Panc1 (cell line): ENCODE measurements at places on chromosomes 3 and 15.
A peak's percentile ranks its signal among the peaks of the same experiment; 100 is the strongest.

- no peak for DNase-seq
These were observed 10.3 kb downstream of the GK5 start for GRCh38 chr3:142215106-142215505.

DNA sequence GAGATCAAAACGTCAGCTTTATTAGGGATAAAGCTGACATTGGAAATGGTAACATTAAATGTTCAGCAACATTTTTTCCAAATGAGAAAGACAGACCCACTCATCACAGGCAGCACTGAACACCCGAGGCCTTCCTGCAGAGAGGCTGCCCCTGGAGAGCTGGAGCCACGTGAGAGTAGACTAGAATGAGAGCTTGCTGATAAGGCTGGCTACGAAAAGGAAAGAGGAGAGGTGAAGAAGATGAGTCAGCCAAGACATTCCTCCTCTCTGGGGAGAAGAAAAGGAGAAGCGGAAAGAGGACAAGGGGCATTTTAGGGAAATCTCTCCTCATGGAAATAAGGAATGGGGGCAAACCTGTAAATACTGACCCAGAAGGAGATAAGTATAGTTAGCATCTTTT lies 7.3 kb downstream of the CYP19A1 start:
- DNase-seq, result no peak

DNA sequence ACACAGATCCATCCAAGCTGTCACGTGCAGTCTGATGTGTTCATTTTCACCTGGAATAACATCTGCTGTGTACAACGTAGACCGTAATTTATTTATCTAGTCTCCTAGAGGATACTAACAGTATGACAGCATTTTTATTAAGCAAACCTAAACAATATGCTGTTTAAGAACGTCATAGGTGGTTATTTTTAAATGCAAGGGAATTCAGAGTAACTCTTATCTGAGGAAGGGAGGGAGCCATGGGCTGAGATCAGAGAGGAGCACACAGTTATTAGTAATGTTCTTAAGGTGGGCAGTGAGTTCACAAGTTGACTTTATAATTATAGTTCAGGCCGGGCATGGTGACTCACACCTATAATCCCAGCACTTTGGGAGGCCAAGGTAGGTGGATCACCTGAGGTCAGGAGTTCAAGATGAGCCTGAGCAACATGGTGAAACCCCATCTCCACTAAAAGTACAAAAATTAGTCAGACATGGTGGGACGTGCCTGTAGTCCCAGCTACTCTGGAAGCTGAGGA lies 193.6 kb downstream of the UACA start:
- DNase-seq, result no peak

DNA sequence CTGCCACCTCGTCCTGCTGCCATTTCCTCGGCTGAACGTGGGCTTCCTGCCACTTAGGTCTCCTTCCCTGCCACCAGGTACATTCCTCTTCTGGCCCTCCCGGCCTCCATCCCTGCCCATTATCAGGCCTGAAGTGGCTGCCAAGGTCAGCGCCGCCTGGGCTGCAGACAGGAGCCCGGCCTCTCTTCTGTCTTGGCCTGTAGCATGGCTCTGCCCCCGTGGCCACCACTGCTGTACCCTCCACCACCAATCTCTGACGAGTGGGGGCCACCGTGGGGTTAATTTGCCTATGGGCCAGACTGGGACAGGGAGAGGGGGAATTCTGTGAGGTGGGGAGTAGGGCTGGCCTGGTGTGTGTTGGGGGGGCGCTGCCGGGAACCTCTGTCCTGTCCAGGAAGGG lies 2.0 kb upstream of the BAHD1 start:
- DNase-seq, result no peak

- DNase-seq, result no peak
These were observed 52.9 kb downstream of the BSN start for GRCh38 chr3:49607105-49607591.

- no peak for DNase-seq
These were observed 10.8 kb upstream of the ANPEP start for GRCh38 chr15:89825271-89825940.

- no peak for DNase-seq
These were observed 1.1 kb downstream of the KIF15 start for GRCh38 chr3:44762690-44763089.

DNA sequence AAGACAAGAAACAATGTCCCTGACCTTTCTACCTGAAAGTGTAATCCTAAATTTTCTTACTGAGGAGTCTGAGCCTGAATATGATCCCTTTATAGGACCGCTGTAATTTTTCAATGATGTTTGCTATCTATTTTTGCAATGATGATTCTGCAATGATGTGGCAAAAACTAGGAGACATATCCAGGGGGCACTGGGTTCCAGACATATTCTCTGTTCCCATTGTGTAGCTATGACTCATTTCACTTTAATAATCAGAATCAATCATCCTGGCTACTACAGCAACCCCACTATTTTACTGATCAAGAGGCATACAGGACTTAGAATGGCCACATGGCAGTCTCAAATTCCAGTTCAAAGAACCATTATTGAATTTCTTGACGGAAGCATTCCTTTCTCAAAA lies 85.9 kb downstream of the AQR start:
- no peak for DNase-seq

GRCh38 chr3:187838016-187838540 lies 92.8 kb upstream of the BCL6 start:
- no peak for DNase-seq

DNA sequence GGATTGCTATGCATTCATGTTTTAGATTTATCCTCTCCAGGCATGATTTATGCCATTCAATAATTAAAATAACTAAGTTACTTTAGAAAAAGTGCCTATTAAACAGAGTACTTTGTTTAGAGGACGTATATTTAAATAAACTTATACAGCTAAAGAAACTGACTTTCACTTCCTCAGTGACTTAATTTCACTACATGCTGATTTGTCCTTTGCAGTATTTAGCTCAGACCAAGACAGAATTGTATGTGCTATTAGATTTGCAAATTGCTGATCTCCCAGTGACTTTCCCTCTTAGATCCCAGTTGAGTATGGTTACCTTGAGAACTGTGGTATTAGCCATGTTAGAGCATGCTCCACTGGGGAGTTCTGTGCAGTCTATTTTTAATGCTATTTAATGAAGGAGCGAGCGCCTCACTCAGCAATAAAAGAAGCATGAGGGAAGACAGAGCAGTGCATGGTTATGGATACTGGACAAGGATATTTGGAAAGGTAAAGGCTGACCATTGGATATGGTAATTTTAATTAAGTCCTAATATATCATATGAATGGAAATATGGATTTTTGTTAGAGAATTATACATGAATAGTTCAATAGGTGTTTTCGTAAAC lies 2.7 kb downstream of the ARPP21 start:
- no peak for DNase-seq

DNA sequence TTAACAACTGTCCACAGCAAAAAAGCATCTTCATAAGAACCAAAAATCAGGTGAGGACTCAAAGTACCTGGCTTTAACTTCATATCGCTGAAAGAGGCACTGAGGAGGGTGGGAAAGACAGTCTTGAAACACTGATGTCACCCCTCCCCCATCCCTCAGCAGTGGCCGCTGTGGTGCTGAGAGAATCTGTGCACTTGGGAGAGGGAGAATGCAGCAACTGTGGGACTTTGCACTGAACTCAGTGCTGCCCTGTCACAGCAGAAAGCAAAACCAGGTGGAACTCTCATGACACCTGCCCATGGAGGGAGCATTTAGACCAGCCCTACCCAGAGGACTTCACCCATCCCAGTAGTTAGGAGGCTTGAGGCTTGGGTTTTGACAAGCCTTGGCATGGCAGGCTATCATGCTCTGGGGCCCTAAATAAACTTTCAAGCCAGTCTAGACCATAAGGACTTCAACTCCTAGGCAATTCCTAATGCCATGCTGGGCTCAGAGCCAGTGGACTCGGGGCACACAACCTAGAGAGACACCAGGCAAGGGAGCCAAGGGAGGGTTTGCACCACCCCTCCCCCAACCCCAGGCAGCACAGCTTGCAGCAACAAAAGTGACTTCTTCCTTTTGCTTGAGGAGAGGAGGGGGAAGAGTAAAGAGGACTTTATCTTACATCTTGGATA lies 6.1 kb upstream of the ZSCAN2 start:
- DNase-seq, result no peak

GRCh38 chr15:46930426-46930825 lies 786.9 kb upstream of the SEMA6D start:
- no peak for DNase-seq

- DNase-seq, result peak; percentile 76
These were observed 57.0 kb downstream of the NEK10 start for GRCh38 chr3:27312044-27312668.

- DNase-seq, result no peak
These were observed 6.6 kb downstream of the PARL start for GRCh38 chr3:183878071-183878470.

DNA sequence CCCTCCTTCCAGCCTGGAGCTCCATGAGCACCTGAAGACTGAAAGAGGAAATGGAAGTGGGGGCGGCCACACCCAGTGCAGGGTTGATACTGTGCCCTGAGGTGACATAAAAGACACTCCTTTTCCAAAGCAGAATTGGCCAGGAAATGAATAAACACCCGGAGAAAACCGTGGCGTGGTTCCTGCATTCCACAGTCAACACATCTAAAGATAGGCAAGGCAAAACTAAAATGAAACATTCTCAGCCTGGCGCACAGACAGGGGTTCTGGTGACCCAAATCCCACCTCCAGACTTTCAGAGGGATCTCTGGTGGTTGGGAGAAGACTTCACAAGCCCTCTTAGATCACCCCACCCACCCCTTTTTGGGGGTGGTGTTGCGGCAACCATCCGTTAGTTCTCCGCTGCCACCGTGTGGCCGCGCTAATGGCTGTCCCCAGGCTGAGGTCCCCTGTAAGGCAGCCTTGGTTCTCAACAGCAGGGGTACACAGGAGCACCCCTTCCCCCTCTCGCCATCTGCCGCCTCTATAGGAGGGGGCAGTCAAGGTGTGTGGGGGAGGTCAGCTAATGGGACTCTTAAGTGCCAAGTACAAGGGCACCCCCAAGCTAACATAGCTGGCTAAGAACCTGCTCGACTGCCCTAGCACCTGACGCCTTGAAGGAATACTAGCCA lies 2.5 kb upstream of the MST1R start:
- DNase-seq, result no peak

DNA sequence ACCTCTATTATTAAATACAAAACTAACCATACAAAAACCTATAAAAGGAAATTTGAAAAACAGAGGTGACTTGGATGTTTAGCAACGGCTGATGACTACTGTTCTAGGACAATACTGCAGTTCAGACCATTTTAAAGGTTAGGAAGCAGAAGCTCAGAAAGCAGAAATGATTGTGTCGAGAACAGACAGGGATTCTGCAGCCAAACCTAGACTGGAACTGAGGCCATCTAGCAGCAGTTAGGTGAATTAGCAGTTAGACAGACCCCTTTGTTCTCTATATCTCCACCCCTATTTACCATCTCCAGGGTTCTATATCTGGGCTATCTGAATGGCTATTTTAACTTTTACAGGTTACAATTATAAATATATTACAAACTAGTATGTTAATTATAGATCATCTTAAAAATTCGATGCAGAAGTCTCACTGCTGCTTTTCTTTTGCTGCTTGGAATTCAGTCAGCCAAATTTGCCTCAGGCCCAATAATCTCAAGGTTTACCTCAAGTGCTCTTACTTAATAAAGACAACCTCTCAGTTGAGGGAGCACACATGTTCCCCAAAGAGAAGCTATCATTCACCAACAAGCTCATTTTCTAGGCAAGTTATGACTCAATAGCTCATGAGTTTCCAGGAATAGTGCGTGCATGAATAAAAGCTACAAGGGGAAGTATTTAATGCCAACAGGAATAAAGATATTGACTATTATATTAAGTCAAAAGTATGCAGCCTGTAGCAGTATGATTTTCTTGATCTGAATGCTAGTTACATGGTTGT lies 9.3 kb upstream of the IL1RAP start:
- no peak for DNase-seq

- DNase-seq, result no peak
These were observed 57.4 kb upstream of the POLR2M start for GRCh38 chr15:57649138-57649537.

GRCh38 chr3:171688593-171688992 lies 121.7 kb downstream of the PLD1 start:
- no peak for DNase-seq

- DNase-seq, result no peak
These were observed 796.2 kb downstream of the NAALADL2 start for GRCh38 chr3:175655351-175655750.

GRCh38 chr3:132042681-132043080 lies 7.9 kb upstream of the CPNE4 start:
- DNase-seq, result no peak

DNA sequence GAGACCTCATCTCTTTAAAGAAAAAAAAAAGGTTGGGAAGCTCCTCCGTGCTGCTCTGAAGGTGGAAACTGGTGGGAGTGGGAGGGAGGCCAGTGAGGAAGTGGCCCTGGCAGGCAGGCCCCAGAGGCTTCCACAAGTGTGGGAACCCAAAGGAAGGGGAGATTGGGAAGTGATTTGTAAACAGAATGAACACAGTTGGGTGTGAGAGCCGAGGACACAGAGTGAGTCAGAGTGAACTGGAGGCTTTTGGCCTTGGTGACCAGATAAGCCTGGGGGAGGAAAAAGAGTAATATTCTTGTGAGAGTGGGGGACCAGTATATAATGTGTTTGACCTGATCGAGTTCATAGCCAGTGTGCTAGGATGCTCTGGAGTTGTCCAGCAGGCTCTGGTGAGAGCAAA lies 23.0 kb downstream of the MKRN2 start:
- no peak for DNase-seq

- no peak for DNase-seq
These were observed 237.3 kb downstream of the FMN1 start for GRCh38 chr15:32957219-32957618.

- no peak for DNase-seq
These were observed 727.7 kb upstream of the NECTIN3 start for GRCh38 chr3:110343945-110344344.

- no peak for DNase-seq
These were observed 21.8 kb upstream of the POU1F1 start for GRCh38 chr3:87298111-87298718.

GRCh38 chr3:172367205-172368105 lies 80.8 kb downstream of the GHSR start:
- no peak for DNase-seq

DNA sequence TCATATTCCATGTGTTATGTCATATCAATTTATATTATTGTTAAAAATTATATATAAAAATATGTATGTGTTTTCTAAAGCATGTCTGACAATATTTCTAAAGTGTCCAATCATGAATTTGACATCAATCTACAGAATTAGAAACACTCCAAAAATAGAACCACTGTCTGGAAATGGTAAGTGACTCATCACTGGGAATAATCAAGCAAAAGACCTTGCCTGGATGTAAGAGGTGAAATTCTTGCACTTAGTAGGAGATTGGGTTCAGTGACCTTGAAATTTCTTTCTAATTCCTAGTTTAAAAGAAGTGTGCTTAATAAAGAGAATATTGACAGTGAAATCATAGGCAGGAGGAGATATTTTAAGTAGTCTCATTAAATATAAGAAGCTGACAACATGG lies 188.8 kb downstream of the ZNF385D start:
- DNase-seq, result no peak

GRCh38 chr15:90248789-90249202 lies 560 bp upstream of the TTLL13 start:
- DNase-seq, result no peak

DNA sequence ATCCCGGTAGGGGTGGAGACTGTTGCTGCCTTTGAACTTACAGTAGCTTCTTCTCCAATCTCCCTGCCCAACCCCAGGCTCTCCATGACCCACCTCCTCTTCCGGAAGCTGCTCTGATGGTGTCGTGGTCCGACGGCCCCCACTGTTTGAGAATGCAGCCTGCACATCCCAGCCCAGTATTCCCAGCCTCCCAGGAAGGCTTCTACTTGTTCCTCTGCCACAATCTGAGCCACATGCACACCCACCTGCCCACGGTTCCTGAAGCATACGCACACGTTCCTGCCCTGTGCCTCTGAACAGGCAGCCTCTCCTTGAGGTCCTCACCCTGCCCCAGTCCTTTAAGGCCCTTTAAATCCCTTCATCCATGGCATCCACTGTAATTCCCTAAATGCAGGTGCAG lies 57.4 kb downstream of the ABTB1 start:
- no peak for DNase-seq
